ENCODE measurements at places on chromosomes 2 and 18. TPM values are rescaled to one million over a fixed set of nuclear protein-coding genes. Genes with fewer than 3 reads are reported as not detected.

GRCh38 chr2:96872591-96873349 is 2.9 kb upstream of the SEMA4C start:
- no peak for DNase-seq

DNA sequence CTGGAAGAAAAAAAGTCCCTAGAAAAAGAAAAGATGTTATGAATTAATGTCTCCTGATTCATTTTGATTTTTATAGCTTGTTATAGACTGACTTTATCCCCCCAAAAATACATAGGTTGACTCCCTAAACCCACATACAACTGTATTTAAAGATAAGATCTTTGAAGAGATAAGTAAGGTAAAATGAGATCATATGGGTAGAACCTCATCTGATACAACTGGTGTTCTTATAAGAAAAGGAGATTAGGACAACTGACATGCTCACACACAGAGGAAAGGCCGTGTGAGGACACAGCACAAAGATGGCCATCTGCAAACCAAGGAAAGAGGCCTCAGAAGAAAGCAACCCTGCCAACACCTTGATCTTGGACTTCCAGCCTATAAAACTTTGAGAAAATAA is 117.5 kb downstream of the CD226 start:
- DNase-seq: no peak

Gene HOXD4
- 0.31 TPM for total RNA-seq

DNA sequence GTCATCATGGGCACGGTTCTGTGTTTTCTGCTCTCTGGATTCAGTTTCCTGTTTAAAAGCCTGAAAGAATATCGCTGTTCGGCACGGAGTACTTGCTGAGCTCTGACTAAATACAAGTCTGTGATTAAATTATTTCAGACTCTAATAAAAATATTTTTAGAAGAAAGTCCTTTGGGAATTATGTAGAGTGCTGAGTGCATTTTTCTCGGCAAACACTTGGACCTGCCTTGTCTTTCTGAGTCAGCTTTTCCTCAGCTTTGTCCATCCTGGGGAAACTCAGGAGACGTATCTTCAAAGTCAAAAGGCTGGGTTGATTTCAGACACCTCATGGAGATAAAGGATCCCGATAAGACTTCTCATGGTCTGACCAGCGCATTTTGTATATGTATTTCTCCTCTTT is 45.9 kb downstream of the IL1R2 start:
- DNase-seq: no peak

GRCh38 chr2:9356261-9356660 is 67.1 kb downstream of the ITGB1BP1 start:
- DNase-seq: no peak

GRCh38 chr2:197514754-197515153 is 1.1 kb upstream of the MOB4 start:
- no peak for DNase-seq

DNA sequence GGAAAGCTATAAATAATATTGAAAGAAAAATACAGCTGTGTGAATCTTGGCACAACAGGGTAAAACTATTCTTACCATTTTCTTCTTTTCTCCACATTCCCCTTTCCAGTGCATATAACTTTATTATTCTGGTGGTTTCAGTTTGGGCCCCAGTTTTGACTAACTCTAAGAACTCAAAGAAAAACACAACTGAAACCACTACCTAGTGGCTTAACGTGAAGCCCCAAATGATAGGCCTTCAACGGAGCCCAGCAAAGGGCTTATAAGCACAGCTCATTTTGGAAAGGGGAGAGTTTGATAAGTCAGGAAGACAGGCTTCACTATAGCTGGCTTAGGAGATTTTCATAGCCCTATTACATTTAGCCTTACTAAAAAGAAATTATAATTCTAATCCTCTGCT is 62.4 kb downstream of the PPP1R1C start:
- no peak for DNase-seq

DNA sequence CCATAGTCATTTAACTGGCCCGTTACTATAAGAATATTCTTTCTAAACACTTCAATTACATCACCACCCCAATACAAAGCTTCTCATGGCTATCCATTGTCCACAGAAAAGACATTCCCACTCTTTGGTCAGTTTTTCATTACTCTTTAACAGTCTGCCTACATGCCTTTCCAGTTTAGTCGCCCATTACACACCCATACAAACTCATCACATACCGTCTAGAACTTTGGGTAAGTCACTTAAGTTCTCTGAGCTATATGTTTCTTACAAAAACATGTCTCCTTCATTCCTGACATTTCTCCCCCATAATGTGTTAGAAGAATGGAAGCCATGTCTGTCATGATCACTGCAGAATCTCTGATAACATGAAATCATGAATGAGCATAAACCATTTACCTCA is 108.2 kb upstream of the STK17B start:
- no peak for DNase-seq

DNA sequence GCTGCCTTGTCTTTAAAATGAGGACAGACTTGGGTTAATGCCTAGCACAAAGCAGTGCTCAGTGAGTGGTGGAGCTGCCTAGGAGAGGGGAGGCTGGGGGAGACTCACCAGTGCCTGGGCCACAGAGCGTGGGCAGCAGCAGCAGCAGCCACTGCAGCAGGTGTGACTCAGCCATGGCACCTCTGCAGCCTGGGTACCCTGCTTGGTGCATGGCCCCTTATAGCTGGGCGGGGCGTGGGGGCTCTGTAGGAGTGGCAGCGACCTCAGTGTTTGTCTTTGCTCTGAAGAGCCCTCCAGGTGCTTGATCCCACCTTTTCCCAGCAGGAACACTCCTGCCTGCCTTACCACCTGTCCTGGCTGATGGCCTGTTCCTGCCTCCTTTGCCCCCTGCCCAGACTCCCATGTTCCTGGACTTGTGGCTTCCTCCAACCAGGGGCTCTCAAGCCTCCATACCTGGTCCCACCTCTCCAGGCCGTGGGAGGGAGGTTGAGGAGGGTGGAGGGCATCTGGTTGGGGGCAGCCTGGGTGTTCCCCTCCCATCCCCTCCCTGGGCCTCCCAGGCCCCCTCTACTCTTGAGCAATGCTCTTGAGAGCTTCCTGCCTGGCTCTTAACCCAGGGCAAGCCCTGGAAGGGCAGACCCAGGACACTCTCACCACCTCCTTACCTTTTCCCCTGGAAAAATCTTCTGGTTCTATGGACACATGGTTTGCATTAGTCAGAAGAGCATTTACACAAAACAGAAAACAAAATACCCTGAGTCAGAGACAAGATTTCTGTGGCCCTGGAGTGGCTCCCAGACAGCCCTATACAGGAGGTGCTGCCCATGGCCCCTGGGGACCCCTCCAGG is at the start of gene SFTPB:
SFTPB (minus strand) TSS at position 191 of the 848 bp plus-strand sequence; CDS start at position 175, 16 bp downstream.
- DNase-seq: no peak

DNA sequence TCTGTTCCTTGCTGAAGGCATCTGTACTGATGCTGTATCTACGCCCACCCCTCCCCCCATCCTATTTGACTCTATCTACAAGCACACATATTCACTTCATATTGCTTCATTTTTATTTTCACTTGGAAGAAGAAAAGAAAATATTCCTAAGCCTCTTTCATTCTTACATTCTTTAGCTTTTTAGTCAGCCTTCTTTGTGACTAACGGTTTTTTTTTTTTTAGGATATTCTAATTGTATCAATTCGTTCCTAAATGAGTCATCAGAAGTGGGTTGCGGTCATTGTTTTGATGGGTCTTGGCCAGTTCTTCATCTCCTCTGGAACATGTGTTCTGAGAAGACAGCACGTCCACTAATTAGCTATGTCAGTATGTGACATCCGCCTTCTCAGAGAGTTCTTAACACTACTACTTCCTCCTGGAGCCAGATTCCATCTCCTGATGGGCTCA is 88.7 kb downstream of the MYO1B start:
- DNase-seq: no peak

Gene C2orf15
- total RNA-seq: 12.2 TPM

Gene LYPD6
- total RNA-seq: 0.06 TPM

Gene CHRND
- total RNA-seq: 0.10 TPM

DNA sequence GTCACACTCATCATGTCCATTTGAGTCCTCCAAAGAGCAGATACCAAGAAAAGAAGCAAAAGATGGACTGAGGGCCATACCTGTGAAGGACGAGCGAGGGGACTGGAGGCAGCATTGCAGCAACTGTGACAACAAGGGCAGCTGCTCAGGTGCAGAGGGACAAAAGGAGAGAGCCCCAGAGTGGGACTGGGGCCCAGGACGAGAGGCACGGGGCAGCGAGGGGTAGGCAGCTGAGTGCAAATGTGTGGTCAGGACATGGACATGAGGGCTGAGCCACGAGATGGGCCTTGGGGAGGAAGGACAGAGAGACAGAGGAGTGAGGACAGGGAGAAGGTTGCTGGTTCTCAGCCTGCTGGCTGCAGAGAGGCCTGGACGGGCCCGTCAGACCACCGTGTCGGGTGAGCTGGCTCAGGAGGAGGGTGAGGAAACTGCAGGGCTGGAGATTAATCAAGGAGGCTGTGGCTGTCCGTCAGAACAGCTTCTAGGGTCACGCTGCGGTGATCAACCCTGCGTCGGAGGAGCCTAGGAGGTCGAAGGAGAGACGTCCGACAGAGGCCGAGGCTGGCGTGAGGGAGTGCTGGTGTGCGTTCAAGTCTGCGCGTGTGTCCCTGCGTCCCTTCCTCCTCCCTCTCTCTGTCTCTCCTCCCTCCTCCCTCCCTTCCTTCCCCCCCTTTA is 206.8 kb upstream of the HDAC4 start:
- DNase-seq: no peak

GRCh38 chr2:235570966-235571692 is 77.3 kb downstream of the AGAP1 start:
- no peak for DNase-seq

Gene CNGA3
- not detected for total RNA-seq

- no peak for DNase-seq
Measured at GRCh38 chr2:53252115-53252514, 515.5 kb upstream of the CHAC2 start.

Gene GNLY
- total RNA-seq: not detected

Gene RALB
- total RNA-seq: 65.4 TPM

DNA sequence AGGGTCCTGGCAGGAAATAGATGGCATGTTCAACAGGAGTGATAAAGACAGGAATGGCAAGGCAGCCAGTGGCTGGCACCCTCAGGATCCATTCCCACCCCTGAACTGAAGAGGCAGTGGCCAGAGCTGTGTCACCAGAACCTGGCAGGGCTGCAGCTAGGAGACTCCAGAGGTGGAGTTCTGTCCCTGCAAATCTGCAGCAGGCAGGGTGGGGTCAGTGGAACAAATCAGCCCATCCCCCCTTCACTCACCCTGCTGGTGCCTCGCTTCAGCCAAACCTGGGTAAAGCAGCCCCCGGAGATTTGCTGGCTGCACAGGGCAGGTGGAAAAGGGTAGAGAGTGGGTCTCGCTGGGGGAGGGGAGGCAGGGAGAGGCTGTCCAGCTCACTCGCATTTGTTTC is 12.7 kb downstream of the INPP5D start:
- no peak for DNase-seq

Gene CD8B2
- total RNA-seq: not detected

Gene GAD1
- total RNA-seq: not detected

DNA sequence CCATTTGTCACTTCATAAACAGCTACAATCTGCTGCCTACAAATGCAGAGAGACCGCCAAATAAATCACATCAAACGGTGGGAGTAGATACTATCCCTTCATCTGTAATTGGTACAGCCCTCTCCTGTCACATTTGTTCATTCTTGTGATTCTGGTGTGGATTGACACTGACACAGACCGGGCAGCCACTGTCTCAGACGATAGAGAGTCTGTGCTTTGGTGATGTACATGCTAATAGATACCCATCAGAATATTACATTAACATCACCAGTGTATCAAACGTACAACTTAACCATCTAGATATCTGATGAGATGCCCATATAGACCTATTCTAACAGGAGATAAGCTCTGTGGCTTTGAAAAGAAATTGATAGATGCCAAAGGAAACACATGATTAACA is 419.7 kb upstream of the ZEB2 start:
- DNase-seq: no peak

Gene AQP12A
- not detected for total RNA-seq

DNA sequence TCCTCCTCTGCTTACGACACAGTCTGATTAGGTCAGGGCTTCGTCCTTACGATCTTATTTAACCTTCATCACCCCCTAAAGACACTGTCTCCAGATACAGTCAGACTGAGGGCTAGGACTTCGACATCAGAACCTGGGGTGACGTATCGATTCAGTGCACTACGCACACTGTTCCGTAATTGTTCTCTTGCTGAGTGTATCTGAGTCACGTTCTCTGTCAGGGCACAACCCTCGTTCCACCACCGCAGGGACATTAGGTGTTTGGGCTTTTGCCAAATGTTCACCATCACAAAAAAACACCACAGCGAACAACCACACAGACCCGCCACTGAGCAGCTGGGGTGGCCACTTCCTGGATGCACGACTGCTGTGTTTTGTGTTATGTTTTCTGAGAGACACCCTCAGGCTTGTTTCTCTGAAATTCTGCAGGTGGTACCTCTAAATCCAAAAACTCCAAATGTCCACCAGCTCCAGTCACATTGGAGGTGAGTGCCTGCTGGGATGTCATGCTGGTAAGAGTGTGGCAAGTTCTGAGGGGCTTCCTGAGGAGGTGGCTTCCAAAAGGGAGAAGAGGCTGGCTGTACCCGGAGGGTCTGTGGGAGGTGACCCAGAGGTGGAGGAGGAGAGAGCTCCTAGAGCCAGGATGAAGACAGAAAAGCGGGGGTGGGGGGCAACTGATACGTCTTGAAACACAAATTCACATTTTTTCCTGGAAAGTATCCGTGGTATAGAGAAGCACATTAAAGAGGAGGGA is 66.6 kb downstream of the ADNP2 start:
- no peak for DNase-seq

GRCh38 chr2:157106950-157107349 is 150.6 kb upstream of the GALNT5 start:
- no peak for DNase-seq

GRCh38 chr2:234003972-234004617 is 46.4 kb upstream of the SPP2 start:
- DNase-seq: no peak
